ENCODE measurements at places on chromosomes 7 and 10. TPM values are rescaled to one million over a fixed set of nuclear protein-coding genes. Genes with fewer than 3 reads are reported as not detected.

DNA sequence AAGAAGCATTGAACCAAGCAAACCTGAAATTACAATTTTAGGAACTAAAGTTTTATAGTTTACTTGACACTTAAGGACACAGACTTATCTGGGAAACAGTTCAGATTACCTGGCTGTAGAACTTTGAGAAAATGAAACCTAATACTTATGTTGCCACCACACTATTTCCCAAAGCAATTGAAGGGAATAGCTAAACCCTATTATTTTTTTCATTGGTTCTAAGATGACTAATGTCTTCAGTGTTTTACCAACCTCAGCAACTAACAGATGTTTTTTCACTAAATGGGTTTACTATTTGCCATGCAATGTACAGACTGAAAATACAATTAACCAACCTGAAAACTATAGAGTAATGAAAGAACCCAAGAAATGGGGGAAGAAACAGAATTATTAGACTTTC lies 689.6 kb downstream of the SORCS1 start:
- no peak for DNase-seq

Gene FEZF1
- total RNA-seq, result not detected

Gene SEMA3A
- 1.6 TPM for total RNA-seq

DNA sequence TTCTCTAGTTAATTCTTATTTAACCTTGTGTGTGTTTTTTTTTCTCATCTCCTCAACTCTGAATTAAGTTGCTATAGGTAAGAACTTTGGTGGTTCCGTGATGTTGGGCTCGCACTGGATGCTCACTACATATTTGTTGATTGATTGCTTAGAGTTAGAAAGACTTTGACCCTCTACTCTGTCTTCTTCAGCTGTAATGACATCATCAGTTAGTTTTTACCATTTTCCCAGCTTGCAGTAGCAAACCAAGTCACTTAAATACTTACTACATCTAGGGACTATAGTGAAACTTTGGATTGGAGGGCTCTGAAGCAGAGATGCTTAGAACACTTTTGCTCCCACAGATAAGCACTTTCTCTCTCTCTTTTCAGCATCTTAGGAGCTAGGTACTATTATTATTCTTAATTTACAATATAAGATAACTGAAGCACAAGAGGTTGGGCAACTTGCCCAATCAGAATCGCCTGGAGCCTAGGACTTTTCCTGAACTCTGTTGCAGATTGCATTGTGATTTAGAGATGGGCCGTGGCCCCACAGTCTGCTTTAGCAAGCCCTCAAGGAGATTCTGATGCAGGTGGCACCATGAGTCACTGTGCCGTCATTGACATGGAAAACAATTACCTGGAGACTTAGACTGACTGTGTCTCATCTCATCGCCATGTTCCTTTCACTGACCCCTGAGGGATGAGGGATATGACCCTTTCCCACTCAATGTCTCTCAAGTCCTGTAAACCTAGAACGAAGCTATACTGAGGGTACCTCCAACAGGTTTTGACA lies 471.9 kb upstream of the PODXL start:
- DNase-seq, result no peak

Gene AOC1
- 1.2 TPM for total RNA-seq

DNA sequence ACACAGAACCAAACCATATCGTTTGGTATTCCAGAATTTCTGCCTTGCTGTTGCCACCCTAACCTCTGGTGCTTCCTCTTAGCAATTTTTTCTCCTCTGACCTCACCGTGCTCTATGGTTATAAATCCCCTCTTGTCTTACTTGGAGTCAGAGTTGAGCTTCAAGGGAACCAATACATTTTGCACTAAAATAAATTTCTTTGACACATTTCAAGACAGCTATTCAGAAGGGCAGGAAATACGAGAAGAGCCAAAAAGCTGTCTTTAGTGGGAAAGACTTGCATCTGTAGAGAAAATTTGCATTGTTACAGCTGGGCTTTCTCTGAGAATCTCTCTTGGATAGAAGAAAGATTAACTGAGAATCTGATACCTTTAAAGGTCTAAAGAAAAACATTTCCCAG lies 14.5 kb upstream of the AKR1C2 start:
- no peak for DNase-seq

DNA sequence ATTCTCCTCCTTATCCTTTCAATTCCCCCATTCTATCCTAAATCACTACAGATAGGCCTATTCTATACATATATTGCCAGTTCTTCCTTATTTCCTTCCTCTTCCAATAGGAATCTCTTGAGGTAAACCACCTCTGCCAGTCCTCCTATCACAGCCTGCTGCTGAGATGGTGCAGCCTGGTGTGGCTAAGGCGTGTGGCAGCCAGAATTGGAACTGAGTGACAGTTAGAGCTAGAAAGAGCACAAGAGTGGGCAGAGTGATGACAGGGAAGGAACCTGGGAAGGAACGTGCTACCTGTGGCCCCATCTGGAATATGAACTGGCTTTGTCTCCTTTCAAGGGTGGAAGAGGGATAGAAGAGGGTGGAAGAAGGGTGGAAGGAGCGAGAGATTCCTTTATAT lies 187.7 kb downstream of the HECW1 start:
- DNase-seq, result no peak

Gene HTR5A
- not detected for total RNA-seq

DNA sequence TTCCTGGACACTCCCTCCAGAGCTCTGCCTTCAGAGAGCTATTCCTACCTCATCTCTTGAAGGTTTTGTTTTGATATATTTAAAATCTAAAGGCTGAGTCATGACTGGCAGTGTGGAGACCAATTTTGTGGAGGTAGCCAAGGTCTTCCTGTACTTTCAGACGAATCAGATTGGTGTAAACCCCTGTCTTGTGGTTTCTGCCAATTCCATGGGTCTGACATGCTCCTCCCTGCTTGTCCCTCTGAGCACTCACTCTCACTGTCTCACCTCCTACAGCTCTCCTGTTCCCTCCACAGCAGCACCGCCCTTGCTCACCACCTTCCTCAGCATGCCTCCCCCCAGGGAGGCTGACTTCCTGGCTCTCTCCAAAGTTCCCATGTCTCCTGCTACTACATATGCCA lies 179.8 kb downstream of the NPSR1 start:
- no peak for DNase-seq

DNA sequence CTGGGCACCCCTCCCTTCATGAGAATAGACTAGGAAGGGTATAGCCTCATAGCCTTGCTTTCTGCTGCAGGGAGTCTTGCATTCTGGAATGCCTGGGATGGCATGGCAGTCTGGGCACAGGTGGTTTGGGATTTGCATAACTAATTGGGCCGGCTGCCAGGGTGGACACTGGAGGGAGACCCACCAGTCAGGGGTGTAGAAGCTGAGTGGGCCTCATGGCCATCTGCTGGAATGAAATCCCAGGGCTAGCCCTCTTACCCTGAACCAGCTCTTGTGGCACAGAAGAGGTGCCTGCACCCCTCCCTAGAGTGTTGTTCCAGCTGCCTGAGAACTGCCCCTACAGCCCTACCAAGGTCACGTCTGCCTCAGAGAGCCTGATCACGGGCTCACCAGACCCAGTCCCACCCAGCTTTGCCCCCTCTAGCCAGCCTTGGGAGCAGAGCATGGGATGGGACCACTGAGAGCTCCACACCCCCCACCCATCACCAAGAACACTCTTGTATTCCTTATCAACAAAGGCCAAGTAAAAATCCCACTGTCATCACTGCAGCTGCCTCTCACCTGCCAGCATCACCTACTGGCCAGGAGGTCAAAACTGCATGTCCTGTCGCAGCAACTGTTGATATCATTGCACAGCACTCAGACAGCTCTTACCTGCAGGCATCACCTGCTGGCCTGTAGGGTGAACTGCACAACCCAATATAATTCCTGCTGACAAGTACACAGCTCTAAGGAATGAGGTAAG lies 148.9 kb downstream of the ZEB1 start:
- no peak for DNase-seq

GRCh38 chr10:29252811-29253689 lies 35.8 kb upstream of the LYZL1 start:
- DNase-seq, result no peak

Gene TMEM139
- total RNA-seq, result 7.8 TPM

DNA sequence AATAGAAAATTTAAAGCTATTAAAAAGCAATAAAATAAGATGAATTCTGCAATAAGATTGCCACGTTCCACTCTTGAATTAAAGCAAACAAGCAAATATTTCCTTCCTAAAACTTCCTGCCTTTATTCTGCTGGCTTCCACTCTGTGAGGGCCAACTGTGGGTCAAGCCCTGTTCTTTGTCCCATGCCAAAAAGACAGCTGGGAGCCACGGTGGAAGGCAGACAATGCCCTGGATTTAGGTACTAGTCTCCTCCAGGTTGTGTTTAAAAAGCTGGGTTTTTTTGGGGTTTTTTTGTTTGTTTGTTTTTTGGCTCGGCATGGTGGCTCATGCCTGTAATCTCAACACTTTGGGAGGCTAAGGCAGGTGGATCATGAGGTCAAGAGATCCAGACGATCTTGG lies 39.1 kb downstream of the LRRTM3 start:
- no peak for DNase-seq

Gene FZD8
- total RNA-seq, result 11.4 TPM

DNA sequence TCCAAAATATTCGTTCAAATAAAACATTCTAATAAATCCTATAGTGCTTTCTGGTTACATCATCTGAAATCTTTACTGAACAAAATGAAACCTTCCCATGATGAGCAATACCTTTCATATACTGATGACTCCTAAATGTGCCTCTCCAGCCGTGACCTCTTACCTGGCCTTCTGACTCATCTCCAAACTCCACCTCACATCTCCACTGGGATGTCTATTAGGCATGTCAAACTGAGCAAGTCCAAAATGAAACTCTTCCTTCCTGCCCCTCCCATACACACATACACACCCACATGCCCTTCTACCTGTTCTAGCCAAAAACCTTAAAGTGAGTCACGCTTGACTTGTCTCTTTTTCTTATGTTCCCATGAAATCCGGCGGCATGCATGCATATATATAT lies 22.9 kb downstream of the GSAP start:
- DNase-seq, result no peak

GRCh38 chr7:36719083-36719632 lies 5.1 kb downstream of the AOAH start:
- no peak for DNase-seq

DNA sequence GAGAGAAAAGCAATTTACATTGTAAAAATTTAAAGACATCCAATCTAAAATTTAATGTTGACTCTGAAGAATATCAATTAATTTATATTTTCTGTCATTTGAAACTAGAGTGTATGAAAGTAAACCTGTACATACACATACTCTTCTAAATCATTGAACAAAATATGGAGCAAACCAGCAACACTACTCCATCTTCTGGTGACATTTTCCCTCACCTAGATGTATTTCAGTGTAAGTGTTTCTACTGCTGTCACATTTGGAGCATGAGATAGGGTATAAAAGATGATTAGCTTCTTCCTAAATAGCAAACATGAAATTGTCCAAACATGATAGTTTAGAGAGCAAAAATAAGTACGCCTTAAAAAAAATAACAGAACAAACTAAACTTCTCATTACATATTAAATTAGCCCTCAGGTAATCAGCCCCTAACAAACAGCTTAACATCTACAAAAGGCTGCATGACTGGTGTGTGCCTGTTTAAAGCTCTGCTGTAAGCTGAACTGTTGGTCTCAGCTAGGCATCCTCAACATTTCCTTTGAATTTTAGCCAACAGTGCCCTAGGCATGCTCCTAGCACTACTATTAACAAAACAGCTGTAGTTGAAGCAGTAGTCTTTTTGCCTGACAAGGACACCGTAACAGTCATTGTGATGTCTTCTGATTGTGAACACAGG lies 189.8 kb downstream of the CTNNA3 start:
- no peak for DNase-seq

DNA sequence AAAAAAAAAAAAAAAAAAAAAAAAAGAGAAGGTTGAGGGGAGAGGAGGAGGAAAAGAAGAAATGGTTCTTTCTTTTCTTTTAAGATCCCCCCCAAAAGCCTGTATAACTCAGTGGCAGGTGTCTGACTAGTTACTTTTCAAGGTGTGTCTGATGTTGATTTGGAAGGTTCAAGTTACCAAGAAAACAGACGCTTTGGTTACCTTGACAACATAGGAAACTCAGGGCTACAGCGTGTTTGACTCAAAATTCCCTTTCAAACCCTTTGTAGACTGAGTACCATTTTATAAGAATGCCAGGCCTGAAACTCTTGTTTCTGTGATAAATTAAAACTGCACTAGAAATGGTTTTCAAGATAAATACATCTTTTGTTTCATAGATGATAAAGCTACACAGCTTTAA lies 286.8 kb downstream of the SKIDA1 start:
- DNase-seq, result no peak

Gene PAPOLB
- not detected for total RNA-seq

Gene FANK1
- total RNA-seq, result 7.8 TPM

DNA sequence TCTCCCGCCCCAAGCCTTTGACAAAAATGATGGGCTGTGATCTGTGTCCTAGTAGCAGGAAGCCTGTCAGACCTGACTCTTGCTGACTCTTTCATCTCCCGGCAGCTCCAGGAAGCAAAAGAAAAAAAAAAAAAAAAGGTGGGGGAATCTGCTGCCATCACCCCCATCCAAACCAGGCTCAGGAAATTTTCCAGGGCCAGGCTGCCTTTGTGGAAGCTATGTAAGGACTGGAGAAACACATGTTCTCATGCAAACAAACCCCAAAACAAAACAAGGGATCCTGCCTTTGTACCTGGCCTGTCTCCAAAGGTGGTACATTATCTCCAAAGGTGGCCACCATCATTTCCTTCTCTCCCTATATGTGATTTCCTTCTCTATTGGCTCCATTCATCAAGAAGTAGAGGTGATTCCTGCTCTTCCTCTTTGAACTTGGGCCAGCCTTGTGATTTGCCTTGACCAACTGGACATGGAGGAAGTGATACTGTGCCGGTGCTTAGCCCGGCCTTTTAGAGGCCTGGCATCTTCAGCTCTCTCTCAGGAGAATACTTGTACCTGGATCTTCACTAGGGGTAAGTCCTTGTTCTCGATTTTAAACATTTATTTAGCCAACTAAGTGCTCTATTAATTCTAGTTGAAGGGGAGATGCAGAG lies 192.2 kb upstream of the SVIL start:
- DNase-seq, result no peak

Gene HOXA9
- 50.1 TPM for total RNA-seq

Gene HMX2
- total RNA-seq, result not detected

- no peak for DNase-seq
These were observed 103.1 kb downstream of the PAXIP1 start for GRCh38 chr7:154899862-154900261.

Gene CHCHD1
- 27.6 TPM for total RNA-seq

Gene LBX1
- not detected for total RNA-seq

Data from lower leg skin (tissue), 4 donors.